ENCODE measurements at places on chromosomes 7 and 10. TPM values are rescaled to one million over a fixed set of nuclear protein-coding genes. Genes with fewer than 3 reads are reported as not detected.

Gene CELF2
- polyA plus RNA-seq = 49.9 TPM

Gene CBLL1
- polyA plus RNA-seq = 10.2 TPM

Gene TDRD1
- not detected for polyA plus RNA-seq

Gene CYP17A1
- not detected for polyA plus RNA-seq

Gene PNLIP
- not detected for polyA plus RNA-seq

Gene TPST1
- 53.3 TPM for polyA plus RNA-seq

Gene ANXA8L1
- not detected for polyA plus RNA-seq

Gene SERPINE1
- 0.12 TPM for polyA plus RNA-seq

Gene CPED1
- not detected for polyA plus RNA-seq

Gene GIMAP5
- not detected for polyA plus RNA-seq

Gene KCP
- polyA plus RNA-seq = 0.54 TPM

Gene SPAM1
- polyA plus RNA-seq = not detected

Gene AKR1E2
- 0.30 TPM for polyA plus RNA-seq

Gene CABCOCO1
- polyA plus RNA-seq = 0.31 TPM

Gene CLEC2L
- 17.8 TPM for polyA plus RNA-seq

Gene EXOC6
- polyA plus RNA-seq = 26.3 TPM

Gene IL15RA
- polyA plus RNA-seq = not detected

Gene AMPH
- polyA plus RNA-seq = 34.7 TPM

Gene CHST15
- 0.79 TPM for polyA plus RNA-seq

Gene ELN
- polyA plus RNA-seq = not detected

Gene PRR15
- not detected for polyA plus RNA-seq

Gene PODXL
- polyA plus RNA-seq = 4.5 TPM

Gene TMEM236
- polyA plus RNA-seq = 0.10 TPM

Gene BRI3
- polyA plus RNA-seq = 57.6 TPM

Gene IL6
- not detected for polyA plus RNA-seq

Gene COL28A1
- 1.4 TPM for polyA plus RNA-seq

Gene SPDYE11
- polyA plus RNA-seq = 0.48 TPM

Gene MEIG1
- not detected for polyA plus RNA-seq

Gene TEX36
- polyA plus RNA-seq = not detected

Gene RARRES2
- polyA plus RNA-seq = not detected

Gene C7orf25
- 3.9 TPM for polyA plus RNA-seq

Gene LRRC27
- 26.7 TPM for polyA plus RNA-seq

Gene SPDYE6
- polyA plus RNA-seq = not detected

Gene RADIL
- polyA plus RNA-seq = 6.6 TPM

Gene SSBP1
- polyA plus RNA-seq = 296 TPM

Gene NODAL
- polyA plus RNA-seq = 0.46 TPM

Gene MGAM2
- polyA plus RNA-seq = 0.76 TPM

Data from neural cell (in vitro differentiated cells).